A549 treated with Hydrocortisone at 1 μM for 4 hours (cell line): ENCODE measurements at places on chromosomes 7 and 10. TPM values are rescaled to one million over a fixed set of nuclear protein-coding genes. Genes with fewer than 3 reads are reported as not detected.

Gene KIAA1549
- total RNA-seq, result 4.7 to 6.3 TPM (median 5.9 TPM) in 5 replicates

Gene GRID2IP
- total RNA-seq, result 0.02 TPM in 1 of 5 replicates, not detected in the others

Gene TPK1
- 2.3 to 3.6 TPM (median 3.1 TPM) in 5 replicates for total RNA-seq

Gene FOXI2
- not detected in 5 replicates for total RNA-seq

Gene TCAF2
- 0.89 to 1.7 TPM (median 1.2 TPM) in 5 replicates for total RNA-seq

Gene HKDC1
- total RNA-seq, result 8.3 to 11.9 TPM (median 9.9 TPM) in 5 replicates

Gene C10orf105
- not detected in 5 replicates for total RNA-seq

Gene IL6
- 0.80 to 1.9 TPM (median 1.1 TPM) in 5 replicates for total RNA-seq

Gene CPED1
- total RNA-seq, result 0.03 to 0.10 TPM (median 0.05 TPM) in 3 of 5 replicates, not detected in the others

Gene CHAT
- not detected in 5 replicates for total RNA-seq

Gene SNX10
- 4.6 to 5.8 TPM (median 5.0 TPM) in 5 replicates for total RNA-seq

Gene MPP7
- total RNA-seq, result 0.10 to 0.13 TPM (median 0.10 TPM) in 5 replicates

Gene CYP3A4
- total RNA-seq, result 0.07 to 0.15 TPM in 2 of 5 replicates, not detected in the others

Gene NKX1-2
- total RNA-seq, result 0.03 TPM in 4 of 5 replicates, not detected in the other

Gene TET1
- 0.43 to 0.90 TPM (median 0.55 TPM) in 5 replicates for total RNA-seq

Gene HACD1
- total RNA-seq, result 35.5 to 63.8 TPM (median 58.6 TPM) in 5 replicates

Gene CALHM1
- total RNA-seq, result not detected in 5 replicates

Gene SLC37A3
- 23.5 to 34.8 TPM (median 28.9 TPM) in 5 replicates for total RNA-seq

Gene SHH
- total RNA-seq, result 0.36 to 0.64 TPM (median 0.48 TPM) in 5 replicates

Gene GRM8
- total RNA-seq, result 0.09 to 0.18 TPM in 2 of 5 replicates, not detected in the others

Gene PLXDC2
- total RNA-seq, result 0.05 TPM in 2 of 5 replicates, not detected in the others

Gene EPHA1
- 0.02 to 0.21 TPM (median 0.10 TPM) in 4 of 5 replicates, not detected in the other for total RNA-seq

Gene HERPUD2
- 16.2 to 21.1 TPM (median 19.2 TPM) in 5 replicates for total RNA-seq

Gene GTF2IRD1
- 19.3 to 26.4 TPM (median 24.1 TPM) in 5 replicates for total RNA-seq

Gene TRIM56
- total RNA-seq, result 12.0 to 16.2 TPM (median 15.0 TPM) in 5 replicates

Gene MSMB
- total RNA-seq, result 0.29 to 0.42 TPM (median 0.31 TPM) in 3 of 5 replicates, not detected in the others

Gene C10orf53
- not detected in 5 replicates for total RNA-seq

Gene PON1
- 0.78 to 1.3 TPM (median 1.1 TPM) in 5 replicates for total RNA-seq

Gene COX15
- total RNA-seq, result 27.0 to 35.5 TPM (median 30.3 TPM) in 5 replicates

Gene CRPPA
- total RNA-seq, result 0.43 to 0.78 TPM (median 0.74 TPM) in 5 replicates

Gene GSTO2
- total RNA-seq, result 1.7 to 2.4 TPM (median 1.9 TPM) in 5 replicates

Gene CC2D2B
- 0.21 to 0.28 TPM in 2 of 5 replicates, not detected in the others for total RNA-seq

Gene TMEM236
- total RNA-seq, result 0.03 to 0.06 TPM (median 0.05 TPM) in 5 replicates

Gene LDB3
- 0.06 to 0.20 TPM (median 0.12 TPM) in 5 replicates for total RNA-seq

Gene MALRD1
- total RNA-seq, result not detected in 5 replicates

Gene SEMA3E
- 1.4 to 2.7 TPM (median 2.3 TPM) in 5 replicates for total RNA-seq

Gene ACHE
- 2.4 to 3.2 TPM (median 3.0 TPM) in 5 replicates for total RNA-seq

Gene TAS2R5
- 0.31 to 0.63 TPM (median 0.40 TPM) in 5 replicates for total RNA-seq

Gene ZNF37A
- 4.0 to 7.0 TPM (median 5.0 TPM) in 5 replicates for total RNA-seq

Gene IFIT1B
- not detected in 5 replicates for total RNA-seq
